ENCODE measurements at places on chromosomes 5 and 9. TPM values are rescaled to one million over a fixed set of nuclear protein-coding genes. Genes with fewer than 3 reads are reported as not detected.

Gene LHFPL2
- 21.4 TPM for total RNA-seq

Gene RMRP
- total RNA-seq, result 4,377 TPM

Gene N4BP3
- 1.4 TPM for total RNA-seq

- DNase-seq, result no peak
These were observed 35.6 kb downstream of the NIM1K start for GRCh38 chr5:43227655-43228054.

- DNase-seq, result no peak
These were observed 258.0 kb downstream of the YTHDC2 start for GRCh38 chr5:113771483-113771882.

GRCh38 chr9:93955111-93955980, at the start of gene BARX1:
BARX1 (minus strand) TSS chr9:93955355; CDS start chr9:93955146, 209 bp downstream.
- no peak for DNase-seq

GRCh38 chr5:43274435-43275114, 38.6 kb downstream of the HMGCS1 start:
- no peak for DNase-seq

- DNase-seq, result no peak
These were observed 176.9 kb downstream of the BNC2 start for GRCh38 chr9:16693616-16694015.

DNA sequence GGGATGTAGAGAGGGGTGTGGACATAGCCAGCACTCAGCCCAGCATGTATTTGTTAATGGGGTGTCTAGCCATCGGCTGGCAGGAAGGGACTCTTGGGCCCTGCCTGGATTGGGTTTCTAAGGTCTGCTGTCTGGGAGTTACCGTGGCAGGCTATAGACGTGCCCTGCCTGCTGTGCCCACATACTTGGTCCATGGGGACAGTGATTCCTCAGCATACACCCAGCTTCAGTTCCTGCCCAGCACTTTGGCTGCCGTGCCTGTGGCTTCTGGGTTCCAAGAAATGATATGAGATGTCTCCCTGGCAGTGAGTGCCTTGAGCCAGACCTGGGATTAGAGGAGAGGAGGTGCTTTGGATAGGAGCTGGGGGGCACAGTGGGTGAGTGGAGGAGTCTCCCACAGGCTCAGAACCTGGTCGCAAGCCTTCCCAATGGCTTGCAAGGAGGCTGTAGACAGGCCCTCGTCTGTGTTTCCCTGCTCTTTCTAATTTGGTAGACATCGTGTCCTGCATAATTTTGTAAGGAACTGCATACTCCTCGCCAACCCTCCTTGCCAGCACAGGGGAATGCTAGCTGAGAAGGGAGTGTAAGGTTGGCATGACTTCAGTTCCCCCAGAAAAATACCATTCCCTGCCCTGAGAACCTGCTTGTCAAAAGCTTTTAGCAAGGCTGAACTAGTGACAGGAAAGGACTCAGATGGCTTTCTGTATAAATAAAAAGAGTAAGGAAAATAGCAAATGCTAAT, 287.9 kb downstream of the ZSWIM6 start:
- no peak for DNase-seq

- no peak for DNase-seq
These were observed 64.9 kb downstream of the SIL1 start for GRCh38 chr5:139133282-139133681.

Data from sigmoid colon (tissue), 7 donors.